AML-193 (cell line): ENCODE measurements at places on chromosomes 5 and 9.

DNA sequence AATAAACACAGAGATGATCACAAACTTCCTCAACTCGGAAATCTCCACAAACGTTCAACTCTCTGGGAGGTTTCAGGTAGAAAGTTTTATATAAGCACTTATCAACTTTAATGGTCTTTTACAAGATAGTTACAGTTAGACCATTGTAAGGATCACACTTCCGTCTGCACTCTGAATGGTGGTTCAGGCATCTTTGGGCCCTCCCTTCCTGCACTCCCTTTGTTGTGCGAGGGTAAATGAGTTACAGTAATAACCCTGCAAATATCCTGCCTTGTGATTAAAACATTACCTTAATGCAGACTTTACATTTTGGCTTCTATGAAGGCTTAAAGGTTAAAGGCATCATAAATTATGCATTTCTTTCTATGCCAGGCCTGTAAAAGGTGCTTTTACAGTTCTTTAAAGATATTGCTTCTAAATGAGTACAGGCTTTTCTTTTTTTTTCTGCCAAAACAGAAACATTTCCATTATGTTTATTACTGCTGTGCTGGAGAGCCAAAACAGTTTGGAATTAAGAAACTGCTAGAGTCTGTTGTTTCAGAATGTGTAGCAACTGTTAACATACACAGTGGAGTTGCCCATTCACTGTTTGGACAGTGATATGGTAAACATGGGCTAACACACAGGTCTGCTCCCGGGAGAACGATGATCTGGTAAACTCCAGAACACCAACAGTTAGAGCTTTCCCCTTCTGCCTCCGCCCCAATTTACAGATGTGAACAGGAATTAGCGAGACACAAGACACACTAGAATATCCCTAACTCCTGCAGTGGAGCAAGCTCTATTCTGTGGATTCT is 1.1 kb downstream of the PRUNE2 start:
- DNase-seq = no peak

DNA sequence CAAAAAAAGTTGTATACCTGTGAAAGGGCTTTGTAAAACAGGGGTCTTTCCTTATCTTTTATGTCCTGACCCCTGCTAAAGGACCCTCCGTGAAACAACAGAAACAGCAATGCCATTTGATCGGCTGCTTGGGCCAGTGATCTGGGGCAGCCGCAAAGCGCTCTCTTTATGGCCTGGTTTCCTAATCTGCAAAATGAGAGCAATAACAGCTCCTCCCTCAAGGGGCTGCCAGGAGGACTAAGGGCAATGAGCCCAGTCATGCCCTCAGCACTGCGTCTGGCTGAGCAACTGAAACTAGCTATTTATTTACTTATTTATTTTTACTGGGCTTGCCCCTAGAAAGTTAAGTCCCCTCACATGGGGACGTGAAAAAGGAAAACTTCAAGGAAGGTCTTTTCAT is 18.3 kb downstream of the CMBL start:
- DNase-seq = no peak

- no peak for DNase-seq
These were observed 84.4 kb upstream of the SPIN1 start for GRCh38 chr9:88303721-88304451.

DNA sequence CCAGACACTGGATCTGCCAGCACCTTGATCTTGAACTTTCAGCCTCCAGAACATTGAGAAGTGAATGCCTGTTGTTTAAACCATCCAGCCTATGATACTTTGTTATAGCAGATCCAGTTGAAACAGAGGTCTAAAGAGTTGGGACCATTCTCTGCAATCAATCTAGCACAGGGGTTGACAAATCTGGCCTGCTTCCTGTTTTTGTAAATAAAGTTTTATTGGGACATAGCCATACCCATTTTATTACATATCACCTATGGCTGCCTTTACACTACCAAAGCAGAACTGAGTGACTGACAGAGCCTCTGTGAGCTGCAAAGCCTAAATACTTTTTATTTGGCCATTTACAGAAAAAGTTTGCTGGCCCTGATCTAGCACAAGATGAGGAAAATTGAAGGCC is 62.0 kb downstream of the BARX1 start:
- DNase-seq = no peak

DNA sequence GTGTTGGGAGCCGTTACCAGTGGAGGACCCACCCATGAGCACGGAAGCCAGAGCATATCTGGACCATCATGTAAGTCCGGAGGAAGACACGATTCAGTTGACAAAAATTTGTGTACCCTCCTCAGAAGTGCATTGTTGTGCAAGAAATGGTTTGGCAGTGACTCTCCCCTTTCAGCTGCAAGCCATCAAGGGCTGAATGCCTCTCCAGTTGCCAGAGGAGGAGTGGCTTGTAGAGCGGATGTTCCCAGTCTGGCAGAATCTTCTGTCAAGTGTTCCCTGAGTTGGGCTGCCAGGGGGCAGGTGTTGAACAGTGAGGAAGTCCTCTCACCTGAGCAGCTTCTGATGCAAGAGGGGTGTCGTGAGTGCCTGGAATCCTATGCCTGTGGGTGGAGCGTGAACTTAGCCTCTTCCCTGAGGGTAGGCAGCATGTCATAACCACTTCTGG is 27.6 kb upstream of the CDKN2AIPNL start:
- DNase-seq = no peak

- no peak for DNase-seq
These were observed 25.0 kb downstream of the C5orf15 start for GRCh38 chr5:133943475-133943817.

DNA sequence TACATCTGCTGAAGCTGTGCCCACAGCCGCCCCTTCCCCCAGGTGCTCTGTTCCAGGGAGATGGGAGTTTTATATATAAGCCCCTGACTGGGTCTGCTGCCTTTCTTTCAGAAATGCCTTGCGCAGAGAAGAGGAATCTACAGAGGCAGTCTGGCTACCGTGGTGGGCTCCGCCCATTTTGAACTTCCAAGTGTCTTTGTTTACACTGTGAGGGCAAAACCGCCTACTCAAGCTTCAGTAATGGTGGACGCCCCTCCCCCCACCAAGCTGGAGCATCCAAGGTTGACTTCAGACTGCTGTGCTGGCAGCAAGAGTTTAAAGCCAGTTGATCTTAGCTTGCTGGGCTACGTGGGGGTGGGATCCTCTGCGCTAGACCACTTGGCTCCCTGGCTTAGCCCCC is 41.3 kb downstream of the RANBP17 start:
- no peak for DNase-seq

DNA sequence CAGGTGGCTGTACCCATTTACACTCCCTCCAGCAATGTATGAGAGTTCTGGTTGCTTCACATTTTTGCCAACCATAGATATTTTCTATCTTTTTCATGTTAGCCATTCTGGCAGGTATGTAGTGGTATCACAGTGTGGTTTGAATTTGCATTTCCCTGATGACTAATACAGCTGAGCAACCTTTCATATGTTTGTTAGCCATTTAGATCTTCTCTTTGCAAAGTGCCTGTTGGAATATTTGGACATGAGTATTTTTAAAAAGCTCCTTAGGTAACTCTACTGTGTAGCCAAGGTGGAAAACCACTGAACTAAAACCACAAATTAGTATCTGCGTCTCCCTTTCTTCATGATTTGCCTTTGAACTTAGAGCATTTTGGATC is 31.9 kb downstream of the IRF1 start:
- DNase-seq = no peak

DNA sequence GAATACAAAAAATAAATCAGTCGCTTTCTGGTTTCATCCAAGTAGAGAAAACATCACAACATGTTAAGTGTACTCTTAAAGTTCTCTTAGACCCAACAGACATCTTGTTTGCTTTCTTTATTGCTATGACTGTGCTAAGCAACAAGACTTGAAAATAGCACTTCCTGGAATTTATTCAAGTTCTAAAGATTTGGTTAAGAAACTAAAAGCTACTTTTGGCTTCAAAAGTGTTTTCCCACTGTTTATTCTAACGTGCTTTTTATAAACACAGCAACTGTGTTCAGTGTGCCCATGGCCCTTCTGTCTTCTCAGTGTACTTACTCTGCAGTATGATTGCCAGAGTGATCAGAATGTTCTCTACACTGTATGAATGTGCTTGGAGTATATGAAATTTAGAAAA is 109.8 kb downstream of the GIN1 start:
- DNase-seq = no peak

DNA sequence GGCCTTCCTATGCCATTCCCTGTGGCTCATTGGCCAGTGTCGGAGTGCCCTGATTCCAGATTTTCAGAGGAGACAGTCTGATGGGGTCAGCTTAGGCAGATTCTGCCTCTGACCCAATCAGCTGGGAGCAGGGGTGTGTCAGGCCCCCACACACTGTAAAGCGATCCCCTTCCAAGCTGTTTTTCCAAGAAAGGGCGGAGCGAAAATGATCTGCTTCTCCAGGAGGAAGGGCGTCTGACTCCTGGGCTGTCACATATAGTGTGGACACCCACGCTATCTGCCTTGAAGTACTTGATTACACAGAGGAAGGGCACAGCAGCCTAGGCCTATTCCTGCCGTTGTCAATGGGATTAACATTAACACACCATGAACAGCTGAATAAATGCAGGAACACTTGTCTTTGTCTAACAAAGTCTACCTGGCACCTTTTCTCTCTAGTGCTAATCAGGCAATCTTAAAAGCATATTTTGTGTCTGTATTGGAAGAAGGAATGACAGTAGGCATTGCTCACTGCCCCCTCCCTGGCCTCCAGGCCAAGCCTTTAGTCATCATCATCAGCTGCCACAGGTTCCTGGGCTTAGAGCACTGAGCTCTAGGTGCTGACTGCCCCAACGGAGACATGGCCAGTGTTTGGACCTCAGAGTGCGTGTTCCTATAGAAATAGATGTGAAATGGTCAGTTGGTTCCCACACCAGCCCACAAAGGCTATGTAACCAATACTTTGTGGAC is 218.7 kb downstream of the MELK start:
- no peak for DNase-seq

- DNase-seq = peak; percentile 55
These were observed 413 bp downstream of the JADE2 start for GRCh38 chr5:134525683-134526482.

DNA sequence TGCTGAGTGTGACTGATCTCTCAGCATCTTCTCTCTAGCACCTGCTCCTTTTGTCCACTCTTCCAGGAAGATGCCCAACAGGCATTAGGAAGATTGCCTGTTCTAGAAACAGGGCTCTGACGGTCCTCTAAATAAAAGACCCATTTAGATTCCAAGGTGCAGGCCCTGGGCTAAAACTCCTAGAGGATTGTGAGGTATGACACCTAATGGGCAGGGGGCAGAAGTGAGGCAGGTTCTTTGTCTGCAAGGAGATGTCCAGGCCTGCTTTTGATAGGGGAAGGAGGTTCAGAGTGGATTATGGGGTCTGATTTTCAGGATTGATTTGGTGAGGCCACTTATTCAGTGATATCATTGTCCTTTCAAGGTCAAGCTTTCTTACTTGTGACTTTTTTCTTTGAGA is 140.8 kb upstream of the TRPC7 start:
- DNase-seq = no peak

- DNase-seq = no peak
These were observed 294.7 kb upstream of the TNC start for GRCh38 chr9:115412656-115413055.

DNA sequence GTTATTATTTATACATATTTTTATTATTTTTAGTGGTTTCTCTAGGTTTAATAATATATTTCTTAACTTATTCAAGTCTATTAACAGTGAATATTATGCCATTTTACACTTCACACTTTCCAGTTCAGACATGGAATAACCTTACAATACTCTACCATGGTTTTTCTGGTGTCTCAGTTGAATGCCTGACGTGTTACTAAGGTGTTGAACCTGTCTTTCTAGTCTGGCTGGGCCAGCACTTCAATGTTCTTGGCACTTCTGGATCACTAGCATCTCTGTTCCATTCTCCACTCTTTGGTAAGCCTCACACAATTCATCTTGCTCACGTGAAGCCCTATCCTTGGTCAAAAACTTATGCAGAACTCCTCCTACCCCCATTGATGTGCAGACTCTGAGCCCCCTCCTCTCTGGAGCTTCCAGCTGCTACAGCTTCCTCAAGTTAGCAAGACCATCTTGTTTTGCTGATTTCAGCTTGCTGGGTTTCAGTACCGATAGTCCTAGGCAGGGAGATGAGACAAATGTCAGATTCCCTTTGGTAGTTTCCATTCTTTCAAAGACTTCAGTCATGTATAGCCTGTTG is 243.1 kb downstream of the FBXO4 start:
- no peak for DNase-seq

DNA sequence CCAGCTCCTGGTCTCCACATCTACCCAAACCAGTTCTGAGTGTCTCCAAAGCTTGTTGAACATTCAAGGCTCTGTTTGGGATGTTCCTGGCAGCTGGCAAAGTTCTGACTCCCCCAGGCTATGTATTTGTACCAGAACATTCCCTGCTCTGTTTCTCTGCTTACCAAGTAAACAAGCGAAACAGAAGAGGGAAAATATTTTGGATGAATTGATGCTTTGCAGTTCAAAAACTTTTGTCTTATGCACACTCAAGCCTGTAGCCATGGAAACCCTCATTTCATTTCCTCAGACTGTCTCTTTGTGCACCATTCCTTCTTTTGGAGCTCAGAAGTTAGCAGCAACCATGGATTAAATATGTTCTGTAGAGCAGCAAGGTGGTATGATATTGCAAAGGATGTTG is 145.8 kb downstream of the ACTL7B start:
- no peak for DNase-seq

GRCh38 chr5:16593628-16594027 is 23.2 kb downstream of the RETREG1 start:
- DNase-seq = no peak

DNA sequence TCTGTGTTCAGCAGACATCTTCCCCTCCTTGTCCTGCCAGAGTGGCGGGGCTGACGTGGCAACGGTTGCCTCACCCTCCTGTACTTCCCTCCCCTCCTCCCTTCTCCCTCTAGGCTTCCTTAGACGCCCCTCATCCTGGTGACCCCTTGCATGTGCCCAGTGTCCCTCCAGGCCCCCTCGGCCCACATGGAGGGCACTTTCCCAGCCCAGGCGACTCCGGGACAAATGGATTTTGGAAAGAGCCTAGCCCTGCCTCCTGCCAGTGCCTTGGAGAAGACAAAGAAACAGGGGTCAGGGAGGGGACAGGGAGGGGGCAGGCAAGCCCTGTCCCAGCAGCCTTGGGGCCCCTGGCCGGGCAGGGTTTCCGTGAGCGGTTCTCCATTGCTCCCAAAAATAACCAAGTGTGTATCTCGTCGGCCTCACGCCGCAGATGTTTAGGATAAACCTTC is 38.3 kb upstream of the NEURL1B start:
- no peak for DNase-seq

GRCh38 chr9:99416007-99416406 is 193.9 kb downstream of the SEC61B start:
- peak; percentile 20 for DNase-seq

DNA sequence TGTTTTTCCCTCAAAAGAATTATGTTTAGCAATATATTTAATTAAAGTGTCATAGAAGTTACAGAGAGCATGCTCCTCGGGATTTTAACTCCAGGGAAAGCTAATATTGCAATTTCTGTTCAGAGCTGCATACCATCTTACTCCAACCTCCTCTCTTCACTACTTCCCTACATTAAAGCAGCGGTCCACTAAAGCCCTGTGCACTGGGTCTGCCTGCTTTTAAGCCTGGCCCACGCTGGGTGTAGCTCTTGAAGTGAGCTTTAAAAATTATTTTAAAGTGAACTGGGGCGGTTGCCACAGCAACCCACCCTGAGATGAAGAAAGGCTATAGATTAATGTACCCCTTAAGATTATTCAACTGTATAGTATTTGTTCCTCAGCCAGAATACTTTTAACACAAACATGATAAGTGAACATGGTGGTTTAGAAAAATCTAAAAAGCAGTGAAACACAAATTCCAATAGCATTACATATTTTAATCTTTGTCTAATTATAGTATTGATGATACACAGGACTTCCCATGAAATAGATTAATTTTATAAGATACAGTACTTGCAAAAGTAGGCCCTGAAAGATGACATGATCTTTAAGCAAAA is 3.9 kb upstream of the MEF2C start:
- DNase-seq = no peak
